ENCODE measurements at places on chromosomes 2 and 18. TPM values are rescaled to one million over a fixed set of nuclear protein-coding genes. Genes with fewer than 3 reads are reported as not detected.

The FBXO48 gene
- 0.05 TPM for total RNA-seq

The MRPL44 gene
- 23.1 TPM for total RNA-seq

The BCL2L11 gene
- total RNA-seq = 24.5 TPM

The LINC00305 gene
- total RNA-seq = not detected

The GBX2 gene
- not detected for total RNA-seq

The CXCR4 gene
- total RNA-seq = 4.9 TPM

The ANKRD62 gene
- not detected for total RNA-seq

The GCKR gene
- total RNA-seq = 0.76 TPM

The LIMS4 gene
- 0.81 TPM for total RNA-seq

The C2orf81 gene
- total RNA-seq = 3.9 TPM

The CYP26B1 gene
- 0.05 TPM for total RNA-seq

The ACYP2 gene
- total RNA-seq = 5.1 TPM

The TCF4 gene
- 0.58 TPM for total RNA-seq

The DYSF gene
- total RNA-seq = not detected

Measured in HT-29 (cell line).